ENCODE measurements at places on chromosomes 11 and 22.

DNA sequence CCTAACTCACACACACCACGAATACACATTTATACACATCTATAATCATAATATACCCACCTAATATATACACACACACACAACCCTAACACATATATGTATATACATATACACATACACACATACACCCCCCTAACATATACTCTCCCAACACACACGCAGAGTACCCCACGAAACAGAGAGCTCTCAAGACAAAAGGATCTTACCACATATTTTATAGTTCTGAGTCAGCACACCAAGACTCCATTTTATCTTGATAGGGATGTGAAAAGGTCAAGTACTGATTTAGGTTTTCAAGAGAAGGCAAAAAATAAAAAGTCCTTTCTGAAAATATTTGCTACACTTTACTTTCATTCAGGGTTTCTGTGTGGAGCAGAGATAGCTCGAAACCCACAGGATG, 1207.2 kb downstream of the LRRC4C start:
- no peak for DNase-seq

GRCh38 chr11:19735909-19736498, 23.4 kb downstream of the NAV2 start:
- no peak for DNase-seq

GRCh38 chr22:22015631-22016030, 33.0 kb upstream of the TOP3B start:
- no peak for DNase-seq

- no peak for DNase-seq
These were observed 138.1 kb downstream of the SHANK2 start for GRCh38 chr11:71114124-71114851.

- DNase-seq, result peak; percentile 23
These were observed 14.8 kb downstream of the EXT2 start for GRCh38 chr11:44110231-44110679.

GRCh38 chr22:17423616-17424015, 54.4 kb downstream of the CECR2 start:
- no peak for DNase-seq

DNA sequence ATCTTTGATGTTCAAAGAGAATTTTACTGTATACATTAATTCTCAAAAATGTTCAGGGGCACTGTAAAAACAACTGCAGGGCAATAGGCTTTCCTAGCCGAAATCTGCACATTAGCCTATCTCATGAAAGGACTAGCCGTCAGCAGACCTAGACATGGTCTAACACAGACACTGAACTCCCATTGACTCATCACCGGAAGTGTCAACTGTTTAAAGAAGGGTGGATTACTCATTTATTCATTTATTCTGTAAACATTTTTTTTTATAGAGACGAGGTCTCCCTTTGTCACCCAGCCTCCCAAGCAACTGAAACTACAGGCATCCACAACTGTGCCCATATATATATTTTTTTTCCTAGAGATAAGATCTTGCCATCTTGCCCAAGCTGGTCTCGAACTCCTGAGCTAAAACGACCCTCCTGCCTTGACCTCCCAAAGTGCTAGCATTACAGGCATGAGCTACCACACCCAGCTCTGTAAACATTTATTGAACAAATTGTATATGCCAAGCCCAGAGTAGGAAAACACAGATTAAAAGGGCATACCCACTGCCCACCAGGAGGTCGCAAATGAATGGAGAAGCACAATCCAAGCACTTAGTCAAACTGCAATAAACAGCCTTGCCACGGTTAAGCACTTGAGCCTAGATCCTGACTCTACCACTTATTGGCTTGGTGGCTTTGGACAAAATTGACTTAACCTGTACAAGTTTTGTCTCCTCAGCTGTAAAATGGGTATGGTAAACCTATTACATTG, 26.6 kb downstream of the RAB30 start:
- no peak for DNase-seq
